ENCODE measurements at places on chromosomes 4 and X.
A peak's percentile ranks its signal among the peaks of the same experiment; 100 is the strongest.

- no peak for DNase-seq
These were observed 378.5 kb upstream of the ZFP42 start for GRCh38 chr4:187617113-187617512.

GRCh38 chr4:37891260-37892159 is 626 bp downstream of the TBC1D1 start:
- DNase-seq, result peak; percentile 91

DNA sequence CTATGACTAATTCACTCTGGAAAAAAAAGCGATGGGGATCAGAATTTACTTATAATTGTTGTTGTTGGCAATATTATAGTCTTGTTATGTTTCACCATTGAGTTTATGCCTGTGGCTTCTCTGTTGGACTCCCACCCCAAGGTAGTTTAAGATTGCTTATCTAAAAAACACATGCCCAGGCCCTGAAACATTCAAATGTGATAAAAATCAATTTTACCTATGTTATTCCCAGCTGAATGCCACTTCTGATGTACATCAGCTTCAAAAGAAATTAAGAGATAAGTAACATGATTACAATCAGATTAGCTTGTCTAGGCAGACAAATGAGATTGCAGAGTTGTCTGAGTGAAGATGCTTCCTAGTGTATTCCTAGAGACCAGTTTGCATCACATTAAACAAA is 484.7 kb downstream of the PCDH7 start:
- DNase-seq, result no peak

GRCh38 chr4:21117541-21118180 is 417.4 kb downstream of the PACRGL start:
- no peak for DNase-seq

GRCh38 chrX:143429131-143429530 is 88.1 kb downstream of the SPANXN3 start:
- no peak for DNase-seq

DNA sequence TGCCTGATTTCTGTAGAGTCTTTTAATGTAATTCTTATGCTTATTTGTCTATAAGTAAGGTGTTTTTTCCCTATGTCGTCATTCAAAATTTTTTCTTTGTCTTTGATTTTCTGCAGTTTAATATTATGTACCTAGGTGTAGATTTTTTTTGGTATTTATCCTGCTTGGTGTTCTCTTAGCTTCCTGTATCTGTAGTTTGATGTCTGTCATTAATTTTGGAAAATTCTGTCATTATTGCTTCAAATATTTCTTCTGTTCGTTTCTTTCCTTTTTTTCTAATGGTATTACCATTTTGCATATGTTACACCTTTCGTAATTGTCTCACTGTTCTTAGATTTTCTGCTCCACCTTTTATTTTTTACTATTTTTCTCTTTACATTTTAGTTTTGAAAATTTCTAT is 672.5 kb upstream of the KLHL4 start:
- DNase-seq, result no peak

DNA sequence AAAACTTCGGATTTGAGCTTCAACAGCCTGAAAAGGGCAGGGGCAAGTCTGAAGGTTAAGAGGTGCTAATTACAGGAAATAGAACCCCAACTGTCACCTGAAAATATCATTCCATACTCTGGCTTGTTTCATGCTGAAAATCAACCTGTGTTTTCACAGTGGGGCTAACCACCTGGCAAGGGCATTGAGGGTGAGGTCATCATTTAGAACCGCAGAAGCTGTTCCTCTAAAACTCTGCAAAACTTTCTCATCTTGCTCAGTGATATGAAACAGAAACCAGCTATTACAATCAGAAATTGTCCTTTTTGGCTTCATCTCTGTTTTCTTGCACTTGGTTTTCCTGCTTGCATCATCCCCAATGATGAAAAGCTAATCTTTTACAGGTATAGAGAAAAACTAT is 247.6 kb downstream of the DCLK2 start:
- DNase-seq, result no peak

GRCh38 chr4:36243355-36244256 is 708 bp downstream of the ARAP2 start:
- peak; percentile 54 for DNase-seq

- DNase-seq, result peak; percentile 68
These were observed at the start of gene UBL4A for GRCh38 chrX:154486396-154487207. TSS of gene UBL4A (minus strand) at chrX:154486615. CDS start at chrX:154486584, 31 bp downstream.

DNA sequence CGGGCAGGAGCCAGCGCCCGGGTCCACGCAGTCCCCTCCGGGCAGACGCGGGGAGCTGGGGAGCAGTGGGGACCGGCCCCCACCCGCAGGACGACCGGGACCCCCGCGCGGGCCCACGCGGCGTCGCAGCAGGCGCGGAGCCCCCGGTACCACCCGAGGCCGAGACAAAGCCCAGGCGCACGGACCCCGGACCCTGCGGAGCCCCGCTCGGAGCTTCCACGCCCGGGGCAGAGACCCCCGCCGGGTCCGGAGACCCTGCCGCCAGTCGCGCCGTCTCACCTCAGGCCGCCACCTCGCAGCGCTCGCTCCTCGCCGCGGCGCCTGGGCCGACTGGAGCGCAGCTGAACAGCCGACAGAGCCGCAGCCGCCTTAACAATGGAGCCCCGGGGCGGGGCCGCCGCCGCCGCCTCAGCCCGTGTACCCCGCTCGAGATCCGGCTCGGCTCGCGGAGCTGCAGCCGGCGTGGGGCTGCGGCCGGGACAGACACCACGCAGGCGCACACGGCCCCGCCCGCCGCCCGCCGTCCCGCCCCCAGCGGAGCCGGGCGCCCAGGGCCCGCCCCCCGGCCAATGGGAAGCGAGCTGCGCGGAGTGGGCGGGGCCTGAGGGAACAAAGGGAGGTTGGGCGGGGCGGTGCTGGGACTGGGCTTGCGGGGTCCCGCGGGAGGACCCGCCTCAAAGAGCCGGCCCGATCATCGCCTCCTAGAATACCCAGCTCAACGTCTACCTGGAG is at the start of gene AFAP1:
TSS of gene AFAP1 (minus strand) at position 485 of the 732 bp plus-strand sequence. CDS start 67,783 bp downstream, outside the sequence.
- peak; percentile 91 for DNase-seq

GRCh38 chrX:63930140-63930539 is 145.1 kb upstream of the ARHGEF9 start:
- no peak for DNase-seq

- peak; percentile 59 for DNase-seq
These were observed 70.1 kb downstream of the CENPC start for GRCh38 chr4:67475155-67475554.

DNA sequence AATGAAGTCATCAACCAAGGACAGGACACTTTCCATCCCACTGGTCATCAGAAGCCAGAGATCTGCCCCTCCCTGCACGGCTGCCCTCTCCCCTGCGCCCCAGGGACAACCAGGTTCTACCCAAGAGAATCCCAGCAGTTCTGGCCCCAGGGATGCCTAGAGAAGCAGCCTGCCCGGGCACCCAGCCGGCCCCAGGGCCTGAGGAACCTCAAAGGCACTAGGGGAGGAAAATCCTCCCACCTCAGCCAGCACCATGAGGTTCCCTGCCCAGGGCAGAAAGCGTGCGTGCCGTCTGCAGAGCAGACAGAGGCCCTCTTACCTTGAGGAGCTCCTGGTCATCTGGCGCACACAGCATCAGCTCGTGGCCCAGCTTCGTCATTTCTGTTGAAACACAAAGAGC is 8.1 kb downstream of the HAUS7 start:
- DNase-seq, result no peak

- no peak for DNase-seq
These were observed 140.6 kb downstream of the TBL1X start for GRCh38 chrX:9605484-9605883.

DNA sequence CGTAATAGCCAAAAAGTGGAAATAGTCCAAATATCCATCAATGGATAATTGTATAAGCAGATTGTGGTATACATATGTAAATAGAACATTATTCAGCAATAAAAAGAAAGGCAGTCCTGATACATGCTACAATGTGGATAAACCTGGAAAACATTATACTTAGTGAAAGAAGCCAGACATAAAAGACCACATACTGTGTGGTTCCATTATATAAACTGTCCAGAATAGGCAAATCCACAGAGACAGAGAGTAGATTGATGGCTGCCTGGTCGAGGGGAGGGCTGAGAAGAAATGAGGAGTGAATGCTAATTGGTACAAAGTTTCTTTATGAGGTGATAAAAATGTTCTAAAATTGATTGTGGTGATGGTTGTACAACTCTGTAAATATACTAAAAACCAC is 397.4 kb upstream of the RPS6KA3 start:
- DNase-seq, result no peak

DNA sequence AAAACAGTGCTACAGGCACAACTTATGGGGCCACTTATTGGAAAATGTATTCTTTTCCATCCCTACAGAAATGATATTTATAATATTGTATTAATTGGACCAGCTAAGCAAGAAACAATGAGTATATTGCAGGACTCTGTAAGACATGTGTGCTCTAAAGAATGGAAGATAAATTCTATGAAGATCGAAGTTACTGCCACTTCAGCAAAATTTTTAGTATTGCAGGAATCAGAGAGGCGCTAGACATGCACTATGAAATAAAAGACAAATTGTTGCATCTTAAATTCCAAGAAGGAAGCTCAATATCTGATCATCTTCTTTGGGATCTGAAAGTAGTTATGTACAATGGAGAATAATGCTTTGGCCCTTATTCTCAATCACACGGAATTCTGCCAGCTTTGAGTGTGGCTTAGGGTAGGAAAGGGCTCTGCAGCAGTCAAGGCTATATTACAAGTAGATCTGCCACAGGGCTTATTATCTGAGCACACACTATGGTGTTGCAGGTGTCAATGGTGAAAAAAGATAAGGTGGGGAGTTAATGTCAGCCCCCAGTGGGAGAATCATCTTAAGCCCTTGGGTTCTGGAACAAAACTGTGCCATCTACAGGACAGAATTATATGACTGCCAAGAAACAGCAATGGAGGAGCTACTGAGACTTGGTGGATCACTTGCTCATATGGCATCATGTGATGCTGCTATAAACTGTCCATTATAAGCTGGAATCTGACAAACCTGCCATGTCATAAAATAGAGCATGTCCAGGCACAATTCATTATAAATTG is 334.0 kb upstream of the NDST3 start:
- peak; percentile 0 for DNase-seq

DNA sequence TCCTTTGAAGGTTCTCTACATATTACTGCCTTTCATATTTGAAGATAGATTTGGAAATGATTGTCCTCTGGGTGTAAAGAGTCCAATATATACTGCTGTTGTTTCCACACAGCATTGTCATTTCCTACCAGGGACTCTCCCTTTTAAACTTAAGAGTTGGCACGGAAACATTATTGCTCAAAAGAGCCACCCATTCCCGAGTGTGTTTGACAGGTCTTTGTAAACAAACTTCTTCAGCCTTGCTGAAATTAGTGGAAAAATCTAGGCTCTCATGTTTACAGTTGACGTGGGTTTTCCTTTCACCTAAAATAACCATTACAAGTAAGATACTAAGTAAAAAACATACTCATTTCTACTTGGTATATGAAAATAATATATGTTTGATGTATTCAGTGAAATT is 111.4 kb upstream of the LIMCH1 start:
- DNase-seq, result no peak

GRCh38 chr4:44558031-44558605 is 93.3 kb downstream of the YIPF7 start:
- no peak for DNase-seq

DNA sequence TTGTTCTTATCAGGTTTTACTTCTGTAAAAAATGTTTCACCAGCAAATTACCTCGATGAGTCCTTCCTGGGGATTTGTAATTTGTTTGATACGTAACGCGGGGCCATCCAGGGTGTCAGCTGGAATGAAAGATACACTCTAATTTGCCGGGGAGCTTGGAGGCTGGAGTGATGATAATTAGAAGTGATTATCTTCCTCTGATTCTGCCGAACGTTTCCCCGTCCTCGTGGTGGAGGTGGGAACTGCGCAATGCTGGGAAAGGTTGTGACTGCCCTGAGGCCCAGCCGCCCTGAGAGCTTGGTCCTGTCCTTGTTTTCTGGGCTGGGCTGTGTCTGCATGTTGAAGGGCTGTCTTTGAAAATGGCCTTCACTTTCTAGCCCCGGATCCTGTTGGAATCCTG is 48.0 kb downstream of the SORCS2 start:
- DNase-seq, result no peak

GRCh38 chr4:13202701-13203100 is 281.4 kb downstream of the RAB28 start:
- no peak for DNase-seq

GRCh38 chr4:56978750-56979303 is at the start of gene POLR2B:
TSS of gene POLR2B (plus strand) at chr4:56978896. CDS start at chr4:56978986, 90 bp downstream.
- DNase-seq, result peak; percentile 98

DNA sequence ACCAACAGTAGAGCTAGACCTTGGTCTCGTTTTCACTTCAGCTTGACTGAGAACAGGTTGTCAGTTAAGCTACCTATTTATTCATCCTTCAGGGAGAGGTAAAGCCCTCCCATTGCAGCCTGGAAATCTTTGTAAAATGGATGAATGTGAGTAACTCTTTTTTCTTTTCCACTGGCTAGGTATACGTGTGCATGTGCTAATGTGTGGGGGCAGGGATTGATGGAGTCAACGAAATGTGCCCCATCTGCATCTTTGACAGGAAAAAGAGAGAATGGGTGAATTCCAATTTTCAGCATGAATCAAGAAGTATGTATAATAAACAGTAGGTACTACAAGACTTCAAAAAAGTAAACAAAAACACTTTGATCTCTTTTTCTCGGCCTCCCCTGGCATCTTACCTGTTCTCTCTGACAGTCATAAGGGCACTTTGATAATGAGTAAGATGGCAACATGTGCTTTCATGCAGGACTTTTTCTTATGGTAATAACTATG is at the start of gene IL21:
TSS of gene IL21 (minus strand) at position 51 of the 492 bp plus-strand sequence. CDS start 55 bp downstream, outside the sequence.
- DNase-seq, result peak; percentile 81

DNA sequence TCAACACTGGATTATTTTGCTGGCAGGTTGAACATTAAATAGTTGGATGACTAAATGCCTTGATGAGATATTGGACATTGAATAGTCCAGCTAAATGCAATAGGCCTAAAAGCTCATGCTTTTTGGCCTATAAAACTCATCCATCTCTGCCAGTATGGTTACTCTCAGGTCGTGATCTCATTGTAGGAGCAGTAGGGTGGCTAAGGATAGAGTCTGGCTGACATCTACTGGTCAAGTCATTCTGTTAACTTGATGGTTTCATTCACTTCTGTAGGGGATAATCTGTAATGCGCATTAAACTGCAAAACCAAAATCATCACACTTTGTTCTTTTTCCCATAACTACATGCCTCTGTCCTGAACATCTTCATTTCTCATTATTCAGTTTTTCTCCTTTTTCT is 227.0 kb downstream of the DKK2 start:
- DNase-seq, result no peak

GRCh38 chr4:175309041-175309440 is 390.9 kb downstream of the ADAM29 start:
- no peak for DNase-seq

DNA sequence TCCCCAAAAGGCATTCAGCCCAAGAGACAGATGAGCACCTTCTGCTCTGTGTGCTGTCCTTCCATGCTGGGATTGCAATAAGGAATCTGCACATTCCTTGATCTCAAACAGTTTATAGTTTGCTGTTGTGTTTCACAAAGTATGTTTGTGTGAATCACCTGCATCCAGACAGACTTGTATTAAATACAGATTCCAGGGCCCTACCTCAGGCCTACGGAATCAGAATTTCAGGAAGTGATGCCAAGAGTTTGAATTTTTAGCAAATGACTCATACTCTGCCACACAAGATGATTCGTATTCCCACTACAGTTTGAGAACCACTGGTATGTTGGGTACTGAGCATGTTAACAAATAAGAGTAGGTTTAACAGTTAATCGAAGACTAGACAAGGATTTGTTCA is 7.0 kb downstream of the VAMP7 start:
- no peak for DNase-seq

GRCh38 chr4:181957088-181957487 is 286.1 kb upstream of the TENM3 start:
- DNase-seq, result no peak

- DNase-seq, result no peak
These were observed 85.9 kb downstream of the GATB start for GRCh38 chr4:151674804-151675391.

- no peak for DNase-seq
These were observed 888.0 kb downstream of the PCDH18 start for GRCh38 chr4:136644279-136644678.

Data from activated CD4-positive, alpha-beta T cell treated with anti-CD3 and anti-CD28 coated beads, Interleukin-10, Interleukin-2, amounts not matched to agents 100 ng/mL and 50 ng/mL, durations not matched to agents 16 hours and 8 hours (primary cell).